Brain pericyte (primary cell): ENCODE measurements at places on chromosomes 6 and 20.

DNA sequence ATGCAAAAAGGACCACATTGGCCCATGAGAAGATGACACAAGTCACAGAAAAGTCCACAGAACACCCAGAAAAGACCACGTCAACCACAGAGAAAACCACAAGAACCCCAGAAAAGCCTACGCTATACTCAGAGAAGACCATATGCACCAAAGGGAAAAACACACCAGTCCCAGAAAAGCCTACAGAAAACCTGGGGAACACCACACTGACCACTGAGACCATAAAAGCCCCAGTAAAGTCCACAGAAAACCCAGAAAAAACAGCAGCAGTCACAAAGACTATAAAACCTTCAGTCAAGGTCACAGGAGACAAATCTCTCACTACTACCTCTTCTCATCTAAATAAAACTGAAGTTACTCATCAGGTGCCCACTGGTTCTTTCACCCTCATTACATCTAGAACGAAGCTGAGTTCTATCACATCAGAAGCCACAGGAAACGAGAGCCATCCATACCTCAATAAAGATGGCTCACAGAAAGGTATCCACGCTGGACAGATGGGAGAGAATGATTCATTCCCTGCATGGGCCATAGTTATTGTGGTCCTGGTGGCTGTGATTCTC is 11.2 kb downstream of the MUCL3 start:
- no peak for DNase-seq

DNA sequence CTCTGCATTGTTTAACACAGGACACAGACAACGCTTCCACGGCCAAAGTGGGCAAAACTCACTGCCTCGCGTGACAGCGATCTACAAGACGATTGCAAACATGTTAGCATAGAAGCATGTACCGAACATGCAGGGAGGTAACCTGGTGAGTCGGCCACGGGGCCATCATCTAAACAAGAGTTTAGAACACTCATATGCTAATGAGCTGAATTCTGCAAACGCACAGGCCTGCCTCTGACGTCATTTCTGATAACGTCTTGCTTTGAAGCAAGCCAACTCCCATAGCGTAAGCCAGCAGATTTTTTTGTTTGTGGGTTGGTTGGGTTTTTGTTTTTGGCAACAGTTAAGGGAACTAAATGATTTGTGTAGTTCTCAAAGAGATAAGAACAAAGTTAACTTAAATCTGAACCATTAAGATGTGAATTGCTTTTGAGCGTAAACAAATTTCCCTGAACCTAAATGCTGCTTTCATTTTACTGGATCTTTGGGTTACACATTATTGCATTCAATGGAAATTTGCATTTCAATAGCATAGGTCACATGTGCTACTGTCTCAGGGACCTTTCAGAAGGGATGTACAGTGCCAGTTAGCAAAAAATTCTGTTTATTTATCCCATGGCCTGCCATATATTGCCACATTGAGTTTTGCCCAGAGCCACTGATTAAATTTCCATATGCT is 184.5 kb upstream of the PDE10A start:
- no peak for DNase-seq

- no peak for DNase-seq
These were observed 1.4 kb downstream of the GFOD1 start for GRCh38 chr6:13485923-13486562.

GRCh38 chr6:55174211-55175026 is at the start of gene HCRTR2:
TSS of gene HCRTR2 (plus strand) at chr6:55174515. CDS start at chr6:55174588, 73 bp downstream.
- DNase-seq: no peak

DNA sequence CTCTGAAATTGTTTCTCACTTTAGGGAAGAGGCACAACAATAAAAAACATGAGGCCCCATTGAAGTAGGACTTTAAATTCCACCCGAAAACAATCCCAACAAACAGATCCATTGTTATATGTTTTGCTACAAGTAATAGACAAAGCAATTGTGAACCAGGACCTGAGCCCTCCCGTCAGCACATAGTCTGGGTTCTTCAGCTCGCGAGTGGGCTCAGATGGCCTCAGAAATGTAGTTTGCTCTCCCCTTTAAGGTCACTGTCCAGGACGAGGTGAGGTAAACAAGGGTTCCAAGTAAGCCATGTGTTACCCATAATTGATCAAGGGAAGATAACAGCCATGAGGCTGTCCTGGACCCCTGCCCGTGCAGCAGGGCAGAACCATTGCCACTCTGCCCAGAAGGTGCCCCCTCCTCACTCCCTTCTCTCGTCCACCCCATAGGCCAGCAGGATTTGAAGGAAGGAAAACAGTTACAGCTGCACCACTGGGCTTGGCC is 160.1 kb upstream of the QKI start:
- DNase-seq: no peak

DNA sequence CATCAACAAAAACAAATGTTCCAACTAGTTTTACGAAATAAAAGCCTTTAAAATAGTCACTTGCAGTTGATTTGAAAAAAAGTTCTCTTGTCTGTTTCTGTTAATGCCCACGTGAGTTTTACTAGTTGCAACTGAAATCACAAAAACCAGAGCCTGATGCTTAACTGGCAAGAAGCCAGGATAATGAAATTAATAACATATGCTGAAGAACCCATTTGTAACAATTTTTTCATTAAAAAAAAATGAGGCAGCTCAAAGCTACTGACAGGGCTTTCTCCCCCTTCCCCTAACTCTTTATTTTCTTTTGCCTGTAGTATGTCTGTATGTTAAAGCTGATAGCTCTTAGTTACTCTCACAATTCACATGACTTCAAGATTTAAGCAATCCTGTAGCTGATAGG is 132.7 kb upstream of the EYA4 start:
- DNase-seq: no peak

- DNase-seq: no peak
These were observed 239.2 kb downstream of the GMPR start for GRCh38 chr6:16477367-16478149.

GRCh38 chr6:40671001-40671693 is 84.0 kb upstream of the LRFN2 start:
- DNase-seq: no peak

DNA sequence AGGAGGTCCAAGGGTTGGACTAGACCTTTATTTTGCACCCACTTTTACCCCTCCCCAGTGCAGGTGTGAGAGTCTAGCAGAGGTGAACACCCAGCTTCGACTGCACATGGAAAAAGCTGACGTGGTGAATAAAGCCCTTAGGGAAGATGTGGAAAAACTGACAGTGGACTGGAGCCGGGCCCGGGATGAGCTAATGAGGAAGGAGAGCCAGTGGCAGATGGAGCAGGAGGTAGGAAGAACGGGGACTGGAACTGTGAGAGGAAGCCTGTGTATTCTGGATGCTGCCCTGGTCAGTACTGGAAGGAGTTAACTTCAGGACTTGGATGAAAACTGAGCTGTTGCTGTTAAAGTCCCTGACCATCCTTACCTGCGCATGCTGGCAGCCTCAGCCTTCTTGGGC is 10.6 kb downstream of the CEP250 start:
- DNase-seq: no peak

DNA sequence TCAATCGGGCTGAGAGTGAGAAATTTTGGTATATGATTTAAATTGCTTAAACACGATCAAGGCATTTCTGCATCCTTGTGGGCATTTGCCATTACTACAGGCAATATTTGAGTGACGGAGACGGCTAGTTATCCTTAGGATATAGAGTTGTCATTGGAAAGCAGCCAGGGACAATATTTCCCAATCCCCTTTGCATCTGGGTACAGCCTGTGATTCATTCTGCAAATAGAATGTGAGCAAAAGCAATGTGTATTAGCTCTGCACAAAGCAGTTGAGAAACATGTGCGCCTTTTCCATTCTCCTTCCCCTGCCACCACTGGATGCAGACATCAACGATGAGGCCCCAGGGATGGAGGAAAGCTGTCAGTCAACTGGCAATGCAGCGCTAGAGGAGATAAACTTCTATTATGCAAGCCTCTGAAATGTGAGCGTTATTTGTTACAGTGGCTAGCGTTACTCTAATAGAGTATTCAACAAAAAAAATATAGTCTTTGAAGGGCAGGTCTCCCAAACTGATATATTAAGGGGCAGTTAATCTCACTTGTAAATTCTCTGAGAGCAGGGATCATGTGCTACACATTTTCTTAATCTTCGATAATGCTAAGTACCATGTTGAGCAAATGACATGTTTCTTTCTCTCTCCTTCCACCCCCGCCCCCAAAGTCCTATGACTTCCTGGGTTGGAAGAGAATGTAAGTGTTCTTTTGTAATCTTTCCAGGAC is 37.1 kb upstream of the NCOA3 start:
- DNase-seq: peak; percentile 96

GRCh38 chr6:747921-748320 is 55.0 kb upstream of the EXOC2 start:
- no peak for DNase-seq

- no peak for DNase-seq
These were observed 173.5 kb upstream of the SNX9 start for GRCh38 chr6:157649311-157650260.

- no peak for DNase-seq
These were observed 343.8 kb downstream of the SYNE1 start for GRCh38 chr6:152293404-152293803.

- no peak for DNase-seq
These were observed 429.9 kb downstream of the CD83 start for GRCh38 chr6:14547284-14547998.

DNA sequence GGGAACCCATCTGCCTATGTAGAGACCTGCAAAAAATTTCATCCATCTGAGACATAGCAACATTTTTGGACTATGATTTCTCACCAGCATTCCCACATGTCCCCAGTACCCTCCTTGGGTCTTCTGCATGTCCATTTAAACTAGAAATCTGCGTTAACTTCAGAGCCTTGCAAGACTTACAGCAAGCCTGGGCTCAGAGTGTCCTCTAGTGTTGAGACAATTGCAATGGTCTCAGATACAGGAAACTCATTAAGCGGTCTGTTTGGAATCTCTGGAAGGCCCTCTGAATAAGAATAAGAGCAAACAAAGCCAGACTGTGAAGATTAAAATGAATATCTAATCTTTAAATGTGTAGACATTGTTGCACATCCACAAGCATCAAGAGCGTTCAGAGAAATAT is 20.5 kb upstream of the PI3 start:
- no peak for DNase-seq

GRCh38 chr6:150975136-150975535 is 109.6 kb downstream of the MTHFD1L start:
- no peak for DNase-seq

- DNase-seq: no peak
These were observed 20.4 kb downstream of the EPB41L2 start for GRCh38 chr6:131042664-131043063.

DNA sequence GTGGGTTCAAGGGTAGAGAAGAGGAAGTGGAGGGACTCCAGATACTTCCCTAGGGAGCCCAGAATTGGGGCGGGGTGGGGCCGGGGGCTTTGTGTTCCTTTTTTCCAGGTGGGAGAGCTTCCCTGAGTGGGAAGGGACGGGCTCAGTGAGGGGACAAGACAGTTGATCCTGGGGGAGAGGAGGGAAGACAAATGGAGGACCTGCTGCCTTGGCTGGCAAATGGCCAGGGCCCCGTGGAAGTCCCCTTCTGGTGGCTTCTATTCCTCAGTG is 2.6 kb downstream of the CTSZ start:
- no peak for DNase-seq

DNA sequence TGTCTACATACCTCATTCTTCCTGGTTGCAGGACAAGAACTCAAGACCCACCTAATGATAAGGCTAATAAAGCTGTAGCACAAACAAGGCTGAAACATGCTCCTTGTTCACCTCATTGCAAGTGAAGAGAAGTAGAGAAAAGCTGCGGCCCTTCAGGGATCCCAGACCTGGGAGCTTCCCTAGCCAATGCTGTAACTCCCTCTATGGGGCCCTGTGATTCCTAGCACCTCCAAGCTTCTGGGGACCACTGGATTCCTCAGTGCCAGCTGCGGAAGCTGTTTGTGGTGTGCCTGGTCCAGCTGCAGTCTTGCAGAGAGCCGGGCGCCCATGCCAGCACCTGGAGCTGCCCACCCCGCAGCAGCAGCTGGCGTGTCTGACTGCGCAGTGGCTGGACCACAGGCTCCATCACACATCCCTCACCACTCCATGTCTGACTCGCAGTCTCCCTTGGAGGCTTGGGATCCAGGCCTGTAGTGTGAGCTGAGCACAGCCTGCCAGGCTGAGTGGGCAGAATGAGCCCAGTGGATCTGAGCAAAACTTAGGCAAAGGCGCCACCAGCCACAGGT is 737.2 kb upstream of the GJE1 start:
- no peak for DNase-seq

DNA sequence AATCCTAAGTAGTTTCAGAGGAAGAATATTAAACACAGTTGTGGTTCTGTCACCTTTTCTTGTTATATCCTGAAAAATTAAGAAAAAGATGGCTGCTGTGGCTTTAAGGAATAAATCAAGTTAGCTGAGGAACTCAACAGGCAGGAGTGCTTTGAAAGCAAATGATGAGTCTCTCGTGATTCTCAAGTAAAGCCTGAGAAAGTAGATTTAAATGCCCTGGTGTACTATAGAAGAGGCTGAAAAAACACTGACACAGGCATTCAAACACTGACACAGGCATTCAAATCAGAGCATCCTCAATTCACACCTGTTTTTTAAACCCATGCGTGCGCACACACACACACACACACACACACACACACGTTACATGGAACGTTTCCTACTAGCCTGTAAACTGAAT is 218.6 kb downstream of the OGFRL1 start:
- no peak for DNase-seq

DNA sequence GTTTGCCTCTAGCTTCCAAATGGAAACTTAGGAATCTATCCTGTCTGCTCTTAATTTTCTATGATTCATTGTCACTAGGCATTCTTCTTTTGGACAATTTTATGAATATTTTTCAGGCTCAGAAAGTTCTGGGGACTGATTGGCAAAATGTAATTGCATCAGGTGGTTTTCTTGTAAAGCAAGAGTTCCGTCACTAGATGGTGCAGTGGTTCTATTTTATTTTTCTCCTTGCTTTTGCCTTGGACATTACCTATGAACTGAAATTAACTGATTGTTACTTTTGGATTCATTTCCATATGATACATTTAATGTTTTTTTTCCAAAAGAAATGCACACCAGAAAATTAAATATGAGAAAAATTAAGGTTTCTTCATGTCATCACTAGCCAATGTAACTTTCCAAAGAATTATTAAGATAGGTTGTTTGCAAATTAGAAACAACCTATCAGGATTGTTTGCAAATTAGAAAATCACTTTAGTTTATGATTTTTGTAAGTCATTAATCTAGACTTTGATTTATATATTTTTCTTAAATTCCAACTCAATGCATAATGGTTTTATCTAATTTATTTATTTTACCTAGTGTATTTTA is 48.0 kb downstream of the TMEM170B start:
- no peak for DNase-seq

DNA sequence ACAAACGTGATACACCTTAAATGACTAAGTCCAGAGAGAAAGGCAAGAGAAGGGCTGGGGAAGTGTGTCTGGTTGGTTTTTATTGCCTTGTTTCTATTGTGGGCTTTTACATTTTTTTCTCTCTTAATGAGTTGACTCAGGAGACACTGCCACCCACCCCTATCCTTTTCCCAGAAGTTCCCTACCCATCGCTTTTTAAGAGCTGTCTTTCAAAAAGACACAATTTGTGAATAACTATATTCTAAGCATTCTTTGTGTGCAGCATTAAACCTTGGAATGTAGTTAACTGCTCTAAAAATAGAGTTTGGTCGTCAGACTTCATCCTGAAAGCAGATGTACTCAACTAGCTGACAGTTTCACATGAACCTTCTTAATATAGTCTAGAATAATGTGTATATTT is 174.9 kb downstream of the ISM1 start:
- DNase-seq: no peak

GRCh38 chr6:127092466-127092865 is 26.0 kb upstream of the RSPO3 start:
- no peak for DNase-seq
